OCI-LY7 (cell line): ENCODE measurements at places on chromosomes 11 and 22. TPM values are rescaled to one million over a fixed set of nuclear protein-coding genes. Genes with fewer than 3 reads are reported as not detected.

GRCh38 chr11:102836290-102836875, 7.0 kb downstream of the MMP3 start:
- no peak for DNase-seq

HTR3A gene
- total RNA-seq: not detected in 2 replicates

- DNase-seq: no peak
Observed at GRCh38 chr22:45212306-45212709, 28.4 kb downstream of the KIAA0930 start.

DNA sequence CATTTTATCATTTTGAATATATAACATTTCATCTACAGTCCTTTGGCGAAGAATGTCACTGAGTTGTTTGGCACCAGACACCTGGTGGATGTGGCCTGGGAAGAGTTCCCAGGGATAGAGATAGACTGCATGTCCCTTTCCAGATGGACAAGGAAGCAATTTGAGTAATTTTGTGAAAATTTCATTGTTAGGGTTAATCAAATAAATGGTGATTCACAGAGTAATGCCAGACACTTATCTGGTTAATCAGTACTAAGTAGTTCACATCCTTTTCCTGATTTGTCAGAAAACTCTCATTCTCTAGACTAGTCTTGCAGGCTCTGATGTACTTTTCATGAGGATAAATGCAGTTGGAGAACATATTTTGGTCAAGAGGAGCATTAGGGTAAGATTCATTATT, 41.6 kb downstream of the NAALAD2 start:
- no peak for DNase-seq

NTM gene
- not detected in 2 replicates for total RNA-seq

DNA sequence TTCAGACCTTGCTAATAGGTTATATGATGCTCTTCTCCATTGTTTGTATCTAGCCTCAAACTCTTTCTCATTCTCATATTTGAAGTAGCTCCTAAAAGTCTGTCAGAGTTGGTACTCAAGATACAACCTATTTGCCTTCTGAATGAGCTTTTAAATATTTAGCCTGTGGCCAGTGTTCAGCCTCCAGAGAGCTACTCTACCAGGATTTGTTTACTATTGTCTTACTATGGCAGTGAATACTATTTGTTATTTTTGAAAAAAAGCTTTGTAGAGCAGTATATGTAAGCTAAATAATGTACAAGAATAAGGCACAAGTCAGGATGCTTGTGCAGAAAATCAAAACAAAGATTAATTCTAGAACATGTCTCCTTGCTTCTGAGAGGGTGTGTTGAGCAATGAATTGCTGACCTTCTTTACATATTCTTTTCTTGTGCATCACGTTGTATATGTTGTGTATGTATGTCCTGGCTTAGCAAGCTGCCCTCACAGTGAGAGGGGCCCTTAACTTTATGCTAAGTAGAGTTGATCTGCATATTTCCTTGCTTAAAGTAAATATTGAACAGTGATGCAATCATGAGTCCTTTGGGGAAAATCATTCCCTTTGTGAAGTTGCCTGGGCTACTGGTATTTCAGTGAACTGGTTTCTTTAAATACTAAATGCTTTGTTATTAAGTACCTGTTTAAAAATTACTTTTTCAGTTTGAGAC, 438.0 kb downstream of the LUZP2 start:
- DNase-seq: no peak

GPR83 gene
- 0.10 TPM in 1 of 2 replicates, not detected in the other for total RNA-seq

DNA sequence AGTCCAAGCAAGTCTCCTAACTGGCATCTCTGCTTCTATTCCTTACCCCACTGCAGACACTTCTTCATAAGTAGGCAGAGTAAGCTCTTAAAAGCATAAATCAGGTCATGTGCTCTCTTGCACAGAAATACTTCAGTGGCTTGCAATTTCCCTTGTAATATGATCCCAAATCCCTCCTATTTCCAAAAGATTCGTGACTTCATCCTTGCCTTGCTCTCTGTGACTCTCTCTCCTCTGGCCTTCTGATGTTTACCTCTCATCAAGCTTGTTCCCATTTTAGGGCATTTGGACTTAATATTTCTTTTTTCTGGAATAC, 37.4 kb upstream of the NCR3LG1 start:
- no peak for DNase-seq

NPTXR gene
- 0.08 and 0.11 TPM in 2 replicates for total RNA-seq

GRCh38 chr22:16789860-16790493, 35.2 kb downstream of the XKR3 start:
- no peak for DNase-seq
